T-helper 17 cell (primary cell): ENCODE measurements at places on chromosomes 2 and 18.

DNA sequence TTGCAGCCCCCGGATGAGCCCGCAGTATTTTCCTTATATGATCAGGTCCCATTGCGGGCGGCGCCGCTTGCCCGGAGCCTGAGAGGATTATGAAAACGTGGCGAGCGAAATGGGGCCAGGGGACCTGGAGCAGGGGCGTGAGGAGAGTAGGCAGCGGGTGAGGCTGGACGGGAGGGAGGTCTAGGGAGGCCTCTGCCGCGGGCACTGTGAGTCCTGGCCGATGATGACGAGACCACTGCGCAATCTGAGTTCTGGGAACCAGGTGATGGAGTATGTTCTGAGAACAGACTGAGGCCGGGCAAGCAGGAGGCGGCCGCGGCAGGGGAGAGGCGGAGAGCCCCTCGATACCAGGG is 790 bp upstream of the ACAA2 start:
- no peak for DNase-seq

DNA sequence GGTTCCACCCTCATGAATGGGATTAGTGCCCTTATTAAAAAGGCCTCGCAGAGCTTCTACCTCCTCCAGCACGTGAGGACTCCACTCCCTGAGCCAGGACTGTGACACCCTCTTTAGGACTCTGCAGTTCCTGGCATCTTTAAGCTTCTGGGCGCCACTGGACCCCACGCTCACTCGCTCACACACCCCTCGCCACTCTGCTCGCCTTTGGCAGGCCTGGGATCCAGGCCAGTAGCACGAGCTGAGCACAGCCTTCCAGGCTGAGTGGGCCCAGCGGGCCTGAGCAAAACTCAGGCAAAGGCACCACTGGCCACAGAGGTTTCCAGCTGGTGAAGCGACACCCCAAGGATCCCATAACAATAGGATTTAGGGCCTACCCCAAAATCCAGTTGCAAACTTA is 107.9 kb upstream of the GPC1 start:
- DNase-seq: no peak

DNA sequence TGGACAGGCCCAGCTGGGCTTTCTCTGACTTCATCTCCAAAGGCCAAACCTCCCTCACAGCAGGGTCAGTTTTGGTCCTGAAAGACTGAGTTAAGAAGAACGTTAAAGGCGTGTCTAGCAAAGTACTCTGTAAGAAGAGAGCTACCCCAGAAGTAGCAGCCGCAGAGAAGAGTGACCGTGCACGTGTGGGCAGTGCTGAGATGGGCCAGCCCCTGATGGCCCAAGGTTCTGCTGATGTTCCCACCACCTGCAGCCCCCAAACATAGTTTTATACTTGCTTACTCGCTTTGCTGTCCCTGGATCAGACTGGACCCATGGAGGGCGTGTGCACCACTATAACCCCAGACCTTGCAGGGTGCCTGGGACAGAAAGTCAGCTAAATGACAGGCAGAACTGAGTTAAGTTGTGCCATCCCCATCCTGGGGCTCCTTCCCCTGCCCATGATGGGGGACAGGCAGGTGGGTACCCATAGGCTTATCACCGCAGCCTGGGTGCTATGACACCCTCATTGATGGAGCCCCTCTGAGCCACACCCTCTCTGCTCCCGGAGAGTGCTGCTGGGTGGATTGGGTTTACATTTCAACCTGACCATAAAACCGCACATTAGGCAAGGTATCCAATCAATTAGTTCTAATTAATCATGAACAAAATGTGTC is 367.3 kb upstream of the HS6ST1 start:
- no peak for DNase-seq

GRCh38 chr2:218381916-218382366 is at the start of gene SLC11A1:
Gene SLC11A1 (plus strand): TSS chr2:218382273. CDS start chr2:218382369, 96 bp downstream.
- no peak for DNase-seq

- no peak for DNase-seq
These were observed 9.0 kb upstream of the AFTPH start for GRCh38 chr2:64515086-64515485.

DNA sequence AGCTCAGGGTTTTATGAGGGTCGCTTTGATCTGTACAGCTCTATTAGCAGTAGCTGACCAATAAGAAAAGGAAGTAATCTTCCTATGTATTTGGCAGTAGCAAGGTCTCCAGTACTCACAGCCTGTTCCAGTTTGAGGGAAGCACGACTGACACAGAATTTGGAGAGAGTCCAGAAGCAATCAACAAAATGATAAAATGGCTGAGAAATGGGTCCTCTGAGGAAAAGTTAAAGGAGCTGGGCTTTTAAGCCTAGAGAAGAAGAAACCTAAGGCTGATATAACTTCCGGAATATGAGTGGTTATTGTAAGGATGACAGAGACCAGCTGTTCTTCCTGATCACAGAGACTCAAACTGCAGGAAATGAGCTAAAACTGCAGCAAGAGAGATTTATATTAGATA is 382.8 kb downstream of the GPD2 start:
- no peak for DNase-seq

GRCh38 chr2:177397481-177398289 is 5.1 kb downstream of the AGPS start:
- DNase-seq: no peak

DNA sequence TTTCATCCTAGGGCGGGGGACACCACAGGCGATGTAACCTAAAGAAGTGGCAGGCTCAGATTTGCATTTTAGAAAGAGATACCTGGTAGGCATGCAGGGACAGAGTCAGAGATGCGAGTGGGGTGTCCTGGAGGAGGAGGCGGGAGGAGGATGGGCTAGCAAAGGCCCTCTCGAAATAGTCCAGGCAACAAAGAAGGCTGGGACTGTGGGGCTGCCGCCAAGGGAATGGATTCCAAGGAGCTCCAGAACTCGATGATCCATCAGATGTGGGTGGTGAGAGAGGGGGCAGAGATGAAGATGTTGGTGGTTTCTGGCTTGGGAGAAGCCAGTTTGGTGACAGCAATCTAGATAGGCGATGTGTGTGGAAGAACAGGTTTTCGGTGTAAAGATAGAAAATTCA is 12.5 kb upstream of the INPP5D start:
- no peak for DNase-seq

GRCh38 chr2:52473526-52473925 is 1294.1 kb upstream of the CHAC2 start:
- DNase-seq: no peak

GRCh38 chr2:160206436-160206835 is 6.4 kb upstream of the ITGB6 start:
- DNase-seq: no peak

DNA sequence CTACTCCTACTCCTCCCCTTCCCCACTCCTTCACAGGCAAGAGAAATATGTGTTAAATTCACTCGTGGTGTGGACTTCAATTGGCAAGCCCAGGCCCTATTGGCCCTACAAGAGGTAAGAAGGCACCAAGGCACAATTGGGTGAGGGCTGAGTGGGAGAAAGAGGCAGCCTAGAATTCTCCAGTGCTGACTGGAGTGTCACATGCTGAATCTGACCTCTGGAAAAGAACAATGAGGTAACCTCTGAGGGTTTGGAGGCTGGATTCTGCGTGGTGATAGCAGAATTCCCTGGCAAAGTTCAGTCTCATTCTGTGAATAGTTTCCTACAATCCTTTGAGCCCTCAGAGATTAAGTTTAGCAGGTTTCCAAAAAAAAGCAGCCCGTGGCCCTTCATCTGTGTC is 6.9 kb downstream of the CENPA start:
- no peak for DNase-seq

DNA sequence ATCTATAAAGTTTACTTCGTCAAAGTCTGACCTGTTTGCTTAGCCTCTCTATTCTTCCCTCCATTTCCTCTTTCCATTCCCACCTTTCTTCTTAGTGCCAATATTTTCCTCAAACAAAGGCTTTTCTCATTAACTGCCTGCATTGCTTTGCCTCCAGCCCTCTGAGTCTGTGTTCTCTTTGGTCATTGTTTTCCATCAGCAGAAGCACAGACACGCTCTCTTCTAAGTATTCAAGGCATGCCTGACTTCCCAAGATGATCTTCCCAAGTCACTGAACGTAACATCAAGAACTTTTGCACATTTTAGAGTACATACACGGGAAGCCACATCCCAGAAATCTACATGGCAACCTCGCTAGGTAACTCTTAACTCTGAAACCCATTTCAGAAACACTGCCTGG is 32.6 kb upstream of the ANXA4 start:
- no peak for DNase-seq

GRCh38 chr2:156352911-156353310 is 20.4 kb upstream of the NR4A2 start:
- no peak for DNase-seq

GRCh38 chr18:58557008-58557435 is 71.9 kb downstream of the ALPK2 start:
- DNase-seq: no peak

- no peak for DNase-seq
These were observed 103.5 kb downstream of the UPP2 start for GRCh38 chr2:158205215-158205614.

GRCh38 chr2:179825494-179825893 is 35.9 kb downstream of the ZNF385B start:
- no peak for DNase-seq

- no peak for DNase-seq
These were observed 211.8 kb downstream of the C1D start for GRCh38 chr2:67851016-67851415.

- no peak for DNase-seq
These were observed 248 bp downstream of the HAAO start for GRCh38 chr2:42792087-42792582.

DNA sequence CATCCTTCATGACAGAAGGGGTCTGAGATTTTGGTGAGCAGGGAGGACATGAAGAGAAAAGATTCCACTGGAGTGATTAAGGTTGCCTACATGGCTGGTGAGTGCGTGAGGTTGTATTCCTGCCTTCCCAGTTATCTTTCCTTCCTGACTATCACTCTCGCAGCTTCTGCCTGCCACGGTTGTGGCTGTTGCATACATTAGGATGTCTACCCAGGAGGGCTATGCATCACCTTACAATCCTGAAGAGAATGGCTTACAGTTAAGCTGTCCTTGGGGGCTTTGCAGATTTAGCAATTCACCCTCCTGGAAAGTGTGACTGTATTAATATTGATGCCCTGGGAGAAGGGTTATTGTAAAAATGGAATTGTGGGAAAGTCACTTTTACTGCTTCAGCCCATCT is 571.0 kb downstream of the TSN start:
- DNase-seq: no peak

GRCh38 chr18:2587788-2588187 is 16.4 kb downstream of the NDC80 start:
- DNase-seq: no peak

DNA sequence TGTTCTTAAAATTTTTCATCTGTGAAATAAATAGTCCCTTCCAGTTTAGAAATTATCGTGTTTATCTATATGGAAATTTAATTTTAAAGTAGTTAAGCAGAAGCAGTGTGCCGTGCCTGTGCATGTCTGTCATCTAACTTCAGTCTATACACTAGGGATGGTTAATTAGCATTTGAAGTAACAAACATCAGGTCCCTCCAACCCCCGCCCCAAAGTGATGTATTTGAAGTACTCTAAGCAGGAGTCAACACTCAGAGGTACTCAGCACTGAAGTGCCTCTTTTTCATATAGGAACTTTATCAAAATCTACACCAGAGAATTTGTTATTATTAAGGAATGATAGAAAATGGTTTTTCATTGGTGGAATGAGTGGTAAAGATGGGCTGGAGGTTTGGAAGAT is 33.0 kb downstream of the LANCL1 start:
- DNase-seq: no peak

- no peak for DNase-seq
These were observed 50.4 kb downstream of the EML6 start for GRCh38 chr2:54773838-54774237.

DNA sequence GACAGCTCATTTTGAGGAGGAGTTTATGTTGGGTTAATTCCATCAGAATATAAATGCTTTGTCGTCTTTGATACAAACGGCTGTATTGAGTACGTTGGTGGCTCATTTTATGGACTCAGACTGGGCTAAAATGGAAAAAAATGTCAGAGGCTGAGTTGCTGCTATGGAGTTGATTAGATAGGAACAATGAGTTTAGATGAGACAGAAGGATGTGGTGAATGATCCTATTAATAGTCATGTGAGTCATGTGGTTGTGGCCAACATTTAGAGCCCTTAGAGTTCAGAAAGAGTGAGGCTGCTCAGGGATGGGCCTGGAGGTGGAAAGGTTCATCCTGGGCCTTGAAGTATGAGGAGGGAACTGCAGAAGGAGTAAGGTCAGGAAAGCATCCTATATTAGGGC is 434.2 kb downstream of the MEIS1 start:
- DNase-seq: no peak

DNA sequence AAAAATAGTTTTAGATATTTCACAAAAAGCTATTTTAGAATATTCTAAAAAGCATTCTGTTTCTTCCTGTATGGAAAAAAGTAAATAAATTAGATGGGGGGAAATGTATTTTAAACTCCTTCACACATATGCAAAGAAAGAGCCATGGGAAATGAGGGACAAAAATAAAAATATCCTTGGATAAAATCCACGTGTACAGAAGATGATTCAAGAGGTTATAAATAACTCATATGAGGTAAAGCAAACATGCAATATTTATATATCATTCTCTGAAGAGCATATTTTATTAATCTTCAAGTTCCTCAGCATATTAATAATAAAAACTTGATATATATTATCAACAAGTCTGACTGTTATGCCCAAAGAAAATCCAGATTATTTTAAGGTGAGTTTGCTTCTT is 8.8 kb upstream of the GFPT1 start:
- no peak for DNase-seq

GRCh38 chr2:239392688-239393387 is 8.0 kb downstream of the HDAC4 start:
- no peak for DNase-seq

- DNase-seq: no peak
These were observed 74.4 kb upstream of the CTDP1 start for GRCh38 chr18:79604913-79605880.

DNA sequence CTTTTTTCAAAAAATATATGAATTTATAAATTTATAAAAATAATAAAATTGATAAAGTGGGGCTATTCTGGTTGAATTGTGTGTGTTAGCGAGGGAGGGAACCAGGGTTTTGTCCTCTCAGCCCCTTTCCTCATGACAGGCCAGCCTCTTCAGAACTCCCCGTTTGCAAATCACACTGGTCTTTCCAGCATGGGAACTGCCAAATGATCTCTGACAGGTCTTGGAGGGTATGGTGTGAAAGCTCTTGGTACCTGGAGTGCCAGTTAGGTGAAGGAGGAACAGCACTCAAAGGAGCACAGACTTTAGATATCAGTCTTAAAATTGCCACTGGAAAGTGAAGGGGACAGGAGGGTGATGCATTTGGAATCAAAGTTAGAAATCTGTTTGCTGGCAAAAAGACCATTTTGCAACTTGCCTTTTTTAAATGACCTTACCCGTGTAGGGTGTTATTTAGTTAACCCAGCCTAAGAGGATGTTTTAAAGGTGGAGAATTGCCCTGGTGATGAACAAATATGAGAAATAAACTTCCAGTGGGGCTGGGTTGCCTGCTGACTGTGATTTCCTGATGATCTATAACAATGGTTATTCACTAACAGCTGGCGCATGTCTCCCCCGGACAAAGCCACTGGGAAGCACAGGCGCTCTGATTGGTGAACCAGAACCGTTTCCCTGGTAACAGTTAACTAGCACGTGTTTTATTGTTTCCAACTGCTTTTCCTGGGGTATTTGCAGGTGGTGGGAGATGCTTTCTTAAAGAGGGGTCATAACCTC is 85.3 kb upstream of the EFEMP1 start:
- DNase-seq: no peak

GRCh38 chr2:239131521-239131920 is 269.3 kb downstream of the HDAC4 start:
- no peak for DNase-seq

GRCh38 chr18:3455907-3456685 is 6.1 kb downstream of the TGIF1 start:
- DNase-seq: no peak
